Cerebellar nuclear complex (tissue), 1 donor: ENCODE measurements at places on chromosomes 3 and 15.

DNA sequence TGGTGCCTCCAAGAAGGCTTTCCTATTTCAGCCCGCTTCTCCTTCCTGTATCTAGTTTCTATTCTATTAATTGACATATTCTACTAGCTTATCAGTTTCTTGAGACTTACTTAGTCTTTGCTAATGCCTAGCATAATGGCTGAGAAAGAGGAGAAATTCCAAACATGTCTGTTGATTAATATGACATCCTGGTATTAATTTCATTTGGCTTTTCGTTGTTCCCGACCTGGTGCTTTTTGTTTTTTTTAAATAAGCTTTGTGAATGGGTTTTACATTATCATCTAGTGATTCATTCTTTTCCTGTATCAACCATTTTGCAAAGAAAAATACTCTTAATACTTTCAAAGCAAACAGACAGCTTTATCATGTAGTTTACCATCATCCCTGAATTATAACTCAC lies 13.1 kb downstream of the WDR53 start:
- no peak for DNase-seq

- no peak for DNase-seq
Observed at GRCh38 chr3:159938714-159939113, 49.9 kb upstream of the IL12A start.

GRCh38 chr15:89116404-89116803 lies 28.1 kb downstream of the ABHD2 start:
- no peak for DNase-seq

DNA sequence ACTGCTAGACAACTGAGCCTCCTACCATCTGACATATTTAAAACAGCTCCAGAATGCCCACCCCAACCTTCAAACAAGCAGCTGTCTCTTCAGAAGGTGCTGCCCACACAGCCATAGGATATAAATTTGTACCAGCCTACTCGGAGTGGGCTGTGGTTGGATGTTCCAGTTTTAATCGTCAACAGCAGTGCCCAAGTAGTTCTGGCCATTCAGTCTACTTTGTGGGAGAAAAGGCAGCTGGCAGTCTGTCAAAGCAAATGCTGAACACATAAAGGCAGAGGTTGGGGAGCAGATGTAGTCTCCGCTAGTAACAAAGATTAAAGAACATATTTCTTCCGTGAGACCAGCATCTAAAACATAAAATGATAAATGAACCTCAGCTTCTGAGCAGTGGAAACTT lies 15.9 kb upstream of the ERC2 start:
- DNase-seq: no peak

DNA sequence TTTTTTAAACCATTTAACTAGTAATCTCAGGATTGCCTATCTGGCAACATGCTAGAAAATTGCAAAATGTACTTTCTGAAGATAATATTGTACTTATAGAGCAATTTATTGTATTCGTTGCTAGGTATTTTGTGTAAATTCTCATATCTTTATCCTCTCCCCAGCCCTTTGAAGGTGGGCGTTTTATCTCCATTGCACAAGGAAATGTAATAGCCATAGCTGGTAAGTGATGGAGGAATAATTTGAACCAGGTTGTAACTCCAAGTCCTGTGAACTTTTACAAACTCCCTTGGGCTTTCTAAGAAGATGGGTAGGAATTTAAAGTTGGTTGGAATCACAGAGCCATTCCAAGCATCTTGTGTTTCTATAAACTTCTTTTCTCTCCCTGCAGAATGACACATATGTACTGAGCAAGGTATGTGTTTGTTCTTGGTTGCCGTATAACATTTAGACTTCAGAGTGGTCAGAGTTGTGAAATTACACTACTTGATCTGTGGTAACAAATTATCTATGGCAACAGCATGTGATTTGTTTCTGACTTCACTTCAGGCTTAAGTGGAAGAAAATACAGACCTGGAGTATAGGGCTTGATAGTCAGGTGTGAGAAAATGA lies 170.9 kb downstream of the AKAP13 start:
- no peak for DNase-seq

DNA sequence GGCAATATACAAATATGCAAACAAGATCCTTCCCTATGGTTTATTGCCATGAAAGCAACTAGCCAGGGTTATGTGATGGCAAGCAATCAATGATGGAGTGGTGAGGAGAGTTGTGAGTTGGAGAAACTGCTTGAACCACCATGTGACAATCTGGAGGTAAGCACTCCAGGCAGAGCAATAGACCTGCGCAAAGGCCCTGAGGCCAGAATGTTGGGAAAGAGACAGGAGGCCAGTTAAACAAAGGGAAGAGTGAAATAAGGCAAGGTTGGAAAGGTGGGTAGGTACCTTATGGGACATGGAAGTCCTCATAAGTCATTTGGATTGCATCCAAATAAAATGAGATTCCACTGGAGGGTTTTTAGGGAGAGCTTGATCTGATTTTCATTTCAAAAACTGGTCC lies 80.0 kb upstream of the WNT5A start:
- no peak for DNase-seq

DNA sequence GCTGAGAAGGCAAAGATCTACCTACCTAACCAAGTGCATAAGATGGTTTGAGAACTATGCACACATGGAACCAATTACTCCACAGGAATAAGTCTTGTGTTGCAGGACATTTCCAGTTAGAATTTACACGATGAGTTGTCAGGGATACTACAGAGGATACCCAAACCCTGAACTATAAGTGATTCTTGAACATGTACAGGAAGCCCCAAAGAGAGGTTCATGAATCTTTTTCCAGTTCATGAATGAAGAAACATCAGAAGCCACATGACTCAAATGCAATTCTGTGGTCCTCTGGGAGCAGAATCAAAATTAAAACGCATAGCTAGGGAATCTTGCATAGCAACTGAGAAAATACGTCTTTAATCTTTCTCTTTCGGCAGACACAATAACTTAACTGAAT lies 114.1 kb upstream of the LMCD1 start:
- DNase-seq: no peak

GRCh38 chr3:71127844-71128243 lies 455.7 kb downstream of the FOXP1 start:
- DNase-seq: no peak

DNA sequence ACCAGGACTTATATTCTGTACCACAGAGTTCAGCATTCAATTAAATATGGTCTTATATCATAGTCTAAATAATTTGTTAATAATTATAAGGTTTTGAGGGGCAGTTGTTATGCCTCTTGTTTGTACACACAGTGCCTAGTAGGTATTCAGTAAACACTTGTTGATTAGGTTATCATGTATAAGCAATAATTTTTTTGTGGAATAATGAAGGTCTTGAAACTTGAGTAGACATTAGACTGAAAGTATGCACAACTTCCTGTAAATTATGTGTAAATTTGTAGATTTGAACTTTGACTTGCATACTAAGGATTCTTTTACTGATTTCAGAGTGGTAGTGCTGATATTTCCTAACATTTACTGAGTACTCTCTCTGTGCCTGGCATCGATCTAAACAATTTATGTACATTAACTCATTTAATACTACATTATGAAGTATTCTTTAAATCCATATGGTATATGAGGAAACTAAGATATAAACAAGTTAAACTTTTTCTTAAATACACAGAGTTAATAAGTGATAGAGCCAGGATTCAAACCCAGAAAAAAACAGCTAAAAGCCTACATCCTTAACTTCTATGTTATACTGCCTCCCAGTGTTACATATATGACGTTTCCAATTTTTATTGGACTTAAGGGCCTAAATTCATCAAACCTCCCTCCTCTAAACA lies 65.1 kb downstream of the GLCE start:
- no peak for DNase-seq

DNA sequence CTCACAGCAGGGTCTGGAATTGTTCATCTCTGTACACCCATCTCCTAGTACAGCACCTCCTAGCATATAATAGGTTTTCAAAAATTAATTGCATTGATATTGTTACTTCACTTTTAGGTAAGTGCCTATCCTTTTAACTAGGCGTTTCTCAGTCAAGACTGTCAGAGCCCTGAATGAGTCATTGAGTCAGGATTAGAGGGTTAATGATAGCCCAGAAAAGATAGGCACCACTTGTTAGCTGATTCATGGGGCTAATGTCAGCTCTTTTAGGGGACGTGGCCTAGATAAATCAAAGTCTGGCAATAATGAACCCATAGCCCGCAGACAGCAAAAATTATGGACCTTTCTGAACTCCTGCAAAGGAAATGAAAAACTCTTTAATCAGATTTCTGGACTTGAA lies 42.9 kb downstream of the TIMP4 start:
- DNase-seq: no peak

DNA sequence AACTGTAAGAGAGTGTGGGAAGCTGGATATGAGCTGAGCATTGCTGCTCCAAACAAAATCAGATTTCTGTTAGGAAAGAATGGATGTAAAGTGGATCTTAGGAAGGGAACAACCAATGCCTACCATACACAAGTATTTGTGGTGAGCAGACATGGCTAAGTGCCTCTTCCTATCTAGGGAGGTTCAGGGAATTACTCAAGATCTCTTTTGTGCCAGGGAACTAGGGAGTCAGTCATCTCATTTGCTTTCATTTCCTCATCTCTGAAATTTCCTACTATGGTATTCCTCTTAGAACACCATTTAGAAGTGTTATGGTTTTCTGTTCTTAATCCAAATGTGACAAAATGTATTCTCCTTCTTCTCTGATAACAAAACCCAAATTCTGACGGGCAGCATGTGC lies 396.5 kb downstream of the FHIT start:
- no peak for DNase-seq

DNA sequence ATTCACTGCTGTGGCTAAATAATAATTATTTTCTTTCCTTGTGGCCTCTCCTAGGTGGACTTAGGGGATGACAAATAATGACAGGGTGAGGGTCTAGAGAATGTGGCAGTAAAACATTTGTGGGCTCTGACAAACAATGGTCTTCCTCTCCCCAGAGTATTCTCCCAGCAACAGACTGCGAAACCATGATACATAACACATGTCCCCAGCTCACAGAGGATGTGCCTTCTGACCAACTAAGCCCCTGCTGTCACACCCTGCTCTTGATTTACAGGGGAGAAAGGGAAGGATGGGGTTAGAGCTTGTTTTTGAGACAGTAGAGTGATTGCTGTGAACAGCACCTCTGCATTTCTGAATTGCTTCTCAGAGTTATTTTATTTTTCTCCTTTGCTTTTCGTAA lies 116.6 kb upstream of the CTDSPL start:
- no peak for DNase-seq

DNA sequence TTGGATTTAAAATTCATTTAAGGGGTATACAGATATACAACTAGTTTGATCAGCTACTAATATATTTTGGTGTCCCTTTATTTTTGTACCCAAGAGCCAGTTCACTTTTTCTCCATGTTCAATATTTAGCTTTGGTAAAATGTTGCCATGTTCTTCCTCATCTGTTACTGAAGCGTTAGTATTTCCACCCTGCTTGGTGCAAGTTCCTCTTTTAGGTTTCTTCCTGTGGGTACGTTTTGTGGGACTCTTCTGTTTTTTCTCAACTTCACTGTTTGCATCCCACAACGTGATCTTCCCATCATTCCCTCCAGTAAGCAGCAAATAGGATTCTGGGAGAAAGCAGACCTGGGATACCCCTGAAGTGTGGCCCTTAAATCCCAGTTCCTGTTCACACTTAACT lies 14.1 kb downstream of the WDR53 start:
- DNase-seq: no peak

DNA sequence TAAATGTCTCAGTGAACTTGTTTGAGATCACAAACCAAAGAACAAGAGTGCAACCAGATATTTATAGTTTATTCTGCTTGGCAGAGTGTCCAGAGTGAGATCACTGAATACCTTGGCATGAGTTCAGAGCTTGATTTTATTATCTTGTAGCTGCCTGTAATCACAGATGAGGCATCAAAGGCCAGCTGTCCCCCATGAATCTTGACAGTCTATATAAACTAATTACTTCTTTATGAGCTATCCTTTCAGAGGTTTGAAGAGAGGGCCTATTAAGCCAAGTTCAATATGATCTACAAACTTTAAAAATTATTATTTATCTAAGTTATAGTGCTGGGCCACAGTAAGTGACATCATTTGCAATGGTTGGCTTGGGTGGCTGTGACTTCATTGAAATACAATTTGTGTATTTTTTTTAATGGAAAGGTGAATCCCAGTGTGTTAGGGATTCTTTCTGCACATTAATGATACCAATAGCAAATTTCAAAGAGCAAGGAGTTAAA lies 251.5 kb downstream of the CLSTN2 start:
- DNase-seq: no peak

DNA sequence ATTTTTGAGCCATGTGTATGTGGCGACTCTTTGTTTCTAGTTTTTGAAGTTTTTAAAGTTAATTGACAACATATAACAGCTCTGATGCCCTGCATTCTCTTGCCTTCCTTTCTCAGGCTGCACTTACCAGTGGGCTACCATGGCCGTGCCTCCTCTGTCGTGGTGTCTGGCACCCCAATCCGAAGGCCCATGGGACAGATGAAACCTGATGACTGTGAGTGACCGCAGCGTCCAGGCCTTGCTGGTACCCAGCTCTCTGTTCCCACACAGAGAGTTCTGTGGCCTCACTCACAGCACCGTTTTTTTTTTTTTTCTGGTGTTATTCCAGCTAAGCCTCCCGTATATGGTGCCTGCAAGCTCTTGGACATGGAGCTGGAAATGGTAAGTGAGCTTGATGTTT lies 15.1 kb downstream of the FAH start:
- DNase-seq: no peak

GRCh38 chr3:52385157-52385556 lies 59.7 kb downstream of the SEMA3G start:
- no peak for DNase-seq

DNA sequence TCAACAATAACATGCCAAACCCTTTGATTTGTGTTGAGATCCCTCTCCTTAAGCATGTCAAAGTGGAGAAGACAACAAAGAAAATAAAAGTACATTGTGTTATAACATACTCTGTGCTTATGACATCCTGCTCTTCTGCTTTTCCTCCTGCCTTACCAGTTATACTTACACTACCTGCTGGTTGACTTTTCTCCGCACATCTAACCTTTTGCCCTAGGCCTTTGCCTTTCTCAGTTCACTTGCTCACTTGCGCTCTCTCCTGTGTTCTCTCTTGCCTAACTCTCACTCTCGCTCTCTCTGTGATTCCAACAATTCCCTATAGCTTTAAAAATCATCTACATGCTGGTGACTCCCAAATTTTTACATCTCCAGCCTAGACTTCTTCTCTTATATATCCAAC lies 5.7 kb downstream of the DNAH12 start:
- DNase-seq: no peak

DNA sequence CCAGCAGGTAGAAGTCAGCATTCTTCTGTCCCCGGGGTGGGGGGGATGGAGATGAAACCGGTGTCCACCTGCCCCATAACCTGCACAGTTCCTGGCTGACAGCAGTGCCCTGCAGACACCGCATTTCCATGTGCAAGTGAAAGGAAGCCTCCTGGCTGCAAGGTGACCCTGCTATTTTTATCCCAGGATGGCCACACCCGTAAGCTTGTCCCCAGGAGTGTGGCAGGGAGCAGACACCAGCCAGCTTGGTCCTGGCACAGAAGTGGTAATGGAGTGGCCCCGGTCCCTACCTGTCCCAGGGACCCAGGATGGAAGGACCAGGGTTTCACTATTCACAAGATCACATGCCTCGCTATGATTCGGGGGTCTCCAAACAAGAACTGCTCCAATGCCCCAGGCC lies 85.3 kb upstream of the RPL32 start:
- DNase-seq: no peak

- no peak for DNase-seq
Observed at GRCh38 chr3:10263646-10264363, 15.5 kb downstream of the TATDN2 start.

- DNase-seq: no peak
Observed at GRCh38 chr3:62538691-62539356, 165.5 kb upstream of the FEZF2 start.

GRCh38 chr15:31297575-31298456 lies 28.8 kb upstream of the KLF13 start:
- DNase-seq: no peak
